Lower lobe of right lung (tissue), 2 donors: ENCODE measurements at places on chromosomes 1 and 21.
A peak's percentile ranks its signal among the peaks of the same experiment; 100 is the strongest.

DNA sequence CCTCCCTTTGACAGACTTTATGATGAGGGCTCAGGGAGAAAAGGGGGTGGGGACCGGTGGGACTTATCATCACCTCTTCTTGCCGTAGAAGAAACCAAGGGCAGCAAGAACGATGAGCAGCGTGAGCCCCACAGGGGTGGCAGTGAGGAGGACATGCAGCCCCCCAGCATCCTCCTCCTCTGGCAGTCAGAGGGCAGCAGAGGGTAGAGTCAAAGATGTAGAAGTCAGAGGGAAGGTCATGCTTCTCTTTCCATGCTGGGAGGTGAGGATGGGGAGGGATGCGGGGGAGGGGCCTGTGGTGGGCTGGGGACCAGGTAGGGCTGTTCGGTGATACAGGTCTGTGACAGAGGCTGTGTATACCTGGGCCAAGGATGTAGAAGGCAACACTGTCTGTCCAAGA, 14.8 kb downstream of the INSRR start:
- no peak for DNase-seq

- no peak for DNase-seq
These were observed 1.5 kb upstream of the PARP1 start for GRCh38 chr1:226409392-226409791.

DNA sequence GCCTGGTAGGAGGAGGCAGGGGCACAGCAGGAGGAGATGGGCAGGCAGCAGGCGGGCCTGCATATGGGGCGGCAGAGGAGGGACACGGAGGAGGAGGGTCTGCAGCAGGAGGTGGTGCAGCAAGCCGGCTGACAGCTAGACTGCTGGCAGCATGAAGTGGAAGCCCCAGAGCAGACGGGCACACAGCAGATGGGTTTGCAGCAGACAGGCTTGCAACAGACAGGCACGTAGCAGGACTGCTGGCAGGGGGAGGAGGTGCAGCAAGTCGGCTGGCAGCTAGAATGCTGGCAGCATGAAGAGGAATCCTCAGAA, 615 bp downstream of the KRTAP10-5 start:
- DNase-seq, result peak; percentile 12

DNA sequence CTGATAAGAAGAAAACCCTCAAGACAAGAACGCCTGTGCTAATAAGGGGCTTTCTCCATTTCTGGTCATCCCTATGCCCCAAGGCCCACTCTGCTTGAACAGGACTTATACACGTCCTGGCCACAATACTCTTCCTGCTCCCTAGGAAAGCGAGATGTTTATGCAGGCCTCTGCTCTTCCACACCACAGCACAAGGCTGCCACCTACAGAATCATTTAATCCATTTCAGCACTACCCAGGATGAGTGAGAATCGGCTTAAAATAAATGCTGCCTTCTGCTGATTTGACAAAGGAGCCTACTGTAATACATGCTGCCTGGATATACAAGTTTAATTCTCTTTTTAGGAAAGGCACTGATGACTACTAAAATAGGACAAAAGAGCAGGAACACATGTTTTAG, 29.4 kb downstream of the FRRS1 start:
- no peak for DNase-seq

DNA sequence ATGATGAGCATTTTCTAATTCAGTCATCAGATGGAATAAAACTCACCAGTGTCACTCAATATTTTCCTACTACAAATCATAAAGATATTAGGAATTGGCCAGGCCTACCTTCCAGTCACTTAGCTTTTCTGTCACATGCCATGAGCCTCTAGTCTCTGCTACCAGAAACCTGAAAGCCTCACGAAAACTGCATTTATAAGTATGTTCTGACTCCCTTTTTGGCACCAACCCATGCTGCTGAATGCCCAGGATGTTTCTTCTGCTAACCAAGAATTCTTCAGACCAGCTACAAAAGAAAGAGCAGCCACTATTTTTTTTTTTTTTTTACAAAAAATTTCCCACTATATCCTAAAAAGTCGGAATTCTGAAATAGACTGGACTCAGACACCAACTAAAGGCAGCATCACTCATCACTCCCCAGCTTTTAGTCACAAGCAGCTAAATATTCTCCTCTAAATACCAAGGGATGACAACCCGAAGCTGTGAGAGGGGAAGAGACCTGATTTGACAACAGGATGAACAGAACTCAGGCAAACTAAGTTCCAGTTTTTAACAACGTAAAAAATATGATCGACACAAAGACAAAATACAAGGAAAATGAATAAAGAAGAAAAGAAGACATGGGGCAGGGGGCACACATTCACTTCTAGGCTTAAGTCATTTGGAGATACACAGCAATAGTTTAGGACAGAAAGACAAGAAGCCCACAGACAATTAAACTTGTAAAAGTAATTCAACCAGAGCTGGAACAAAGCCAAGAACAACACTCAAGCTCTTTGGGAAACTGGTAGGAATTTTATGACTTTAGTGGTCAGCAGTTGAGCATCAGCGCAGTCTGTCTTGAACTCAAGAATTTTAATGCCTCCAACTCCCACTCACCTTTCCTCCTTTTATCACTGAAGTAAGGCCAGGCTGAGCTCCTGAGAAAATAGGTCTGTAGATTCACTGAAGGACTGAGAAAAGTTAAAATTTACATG, 1.7 kb downstream of the DCAF8 start:
- no peak for DNase-seq

DNA sequence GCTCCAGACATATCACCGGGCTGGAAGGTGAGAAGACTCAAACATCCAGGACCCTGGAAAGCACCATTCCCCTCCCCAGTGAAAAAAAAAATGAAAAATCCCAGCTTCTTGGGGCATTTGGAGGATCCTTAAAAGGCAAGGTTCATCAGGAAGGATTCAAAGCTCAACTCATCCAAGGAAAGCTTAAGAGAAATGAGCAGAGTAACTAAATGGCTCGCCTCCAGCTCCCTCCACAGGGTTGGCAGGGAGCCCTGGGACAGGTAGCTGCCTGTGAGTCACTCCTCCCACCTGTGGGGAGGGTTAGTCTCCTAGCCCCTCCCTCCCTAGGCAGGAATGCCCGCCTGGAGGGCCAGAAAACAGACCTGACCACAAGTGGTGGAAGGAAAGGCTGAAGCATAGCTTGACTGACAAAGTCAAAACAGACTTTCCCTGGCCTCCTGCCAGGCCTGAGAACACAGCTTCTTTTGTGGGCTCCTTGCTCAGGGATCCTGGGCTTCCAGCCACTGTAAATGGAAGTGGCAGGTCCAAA, 712 bp upstream of the LAMB3 start:
- peak; percentile 92 for DNase-seq

- DNase-seq, result no peak
These were observed 35.1 kb downstream of the MPZL1 start for GRCh38 chr1:167756730-167757405.

DNA sequence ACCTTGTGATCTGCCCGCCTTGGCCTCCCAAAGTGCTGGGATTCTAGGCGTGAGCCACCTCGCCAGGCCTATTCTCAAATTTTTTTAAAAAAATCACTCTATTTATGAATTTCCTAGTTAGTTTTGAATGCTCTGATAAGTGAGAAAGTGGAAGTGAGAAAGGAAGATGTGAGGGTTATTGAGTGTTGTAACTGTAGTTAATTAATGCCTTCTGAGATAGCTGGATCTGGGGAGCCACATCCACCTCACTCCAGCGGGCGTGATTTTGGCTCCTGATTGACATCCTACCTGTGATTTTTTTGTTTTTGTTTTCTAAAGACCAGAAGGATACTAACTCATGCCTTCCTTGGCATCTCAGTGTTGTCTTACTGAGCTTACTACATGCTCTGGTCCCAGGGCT, 65.6 kb downstream of the ST3GAL3 start:
- no peak for DNase-seq

DNA sequence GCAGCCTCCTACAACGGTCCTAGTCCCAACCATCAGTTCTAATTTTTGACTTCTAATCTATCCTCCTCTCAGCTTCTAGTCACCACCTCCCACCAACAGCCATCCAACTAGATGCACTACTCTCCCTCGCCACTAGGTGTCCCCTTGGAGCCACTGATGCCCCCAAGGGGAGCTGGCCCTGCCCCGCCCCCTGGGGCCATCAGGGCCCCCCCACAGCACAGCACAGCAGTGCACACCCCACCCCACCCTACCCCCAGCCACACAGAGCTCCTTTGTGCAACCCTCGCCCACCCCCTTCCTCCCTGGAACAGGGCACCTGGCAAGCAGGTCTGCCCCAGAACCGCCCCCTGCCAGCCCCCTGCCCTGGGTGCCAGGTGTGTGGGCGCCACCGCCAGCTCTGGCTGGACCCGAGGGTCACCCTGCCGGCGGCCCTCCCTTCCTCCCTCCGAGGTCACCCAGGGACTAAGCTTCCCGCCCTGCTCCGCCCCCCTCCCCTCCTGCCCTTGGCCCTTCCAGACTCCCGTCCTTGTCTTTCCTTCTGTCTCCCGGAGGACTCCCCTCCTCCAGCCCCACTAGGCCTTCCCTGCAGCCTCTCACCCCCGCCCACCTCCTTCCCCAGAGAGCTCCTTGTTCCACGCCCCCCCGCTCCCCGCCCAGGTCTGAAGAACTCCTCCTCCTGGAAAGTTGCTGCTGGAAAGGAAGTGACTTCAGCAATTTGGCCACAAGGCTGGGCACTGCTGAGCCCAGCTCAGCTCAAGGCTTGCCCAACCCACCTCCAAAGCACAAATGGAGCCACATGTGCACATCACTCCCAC, 47.0 kb downstream of the AHDC1 start:
- peak; percentile 95 for DNase-seq

DNA sequence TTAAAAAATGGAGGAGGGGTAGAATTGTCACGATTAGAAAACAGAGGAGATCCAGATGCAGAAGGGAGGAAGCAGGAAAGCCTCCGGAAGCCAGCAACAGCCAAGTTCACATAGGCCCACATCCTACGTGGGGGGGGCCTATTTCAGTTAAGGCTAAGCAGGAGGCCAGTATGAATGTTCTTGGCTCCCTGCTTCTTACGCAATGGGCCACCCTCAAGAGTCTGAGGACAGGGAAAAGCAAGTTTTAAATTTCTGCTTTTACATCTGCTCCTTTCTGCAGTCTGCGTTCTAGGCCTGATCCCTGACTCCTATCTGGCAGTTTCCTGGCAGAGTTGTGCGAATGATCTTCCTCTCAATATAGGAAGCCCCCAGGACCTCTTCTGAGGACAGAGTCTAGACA, 30.6 kb downstream of the RABIF start:
- no peak for DNase-seq

DNA sequence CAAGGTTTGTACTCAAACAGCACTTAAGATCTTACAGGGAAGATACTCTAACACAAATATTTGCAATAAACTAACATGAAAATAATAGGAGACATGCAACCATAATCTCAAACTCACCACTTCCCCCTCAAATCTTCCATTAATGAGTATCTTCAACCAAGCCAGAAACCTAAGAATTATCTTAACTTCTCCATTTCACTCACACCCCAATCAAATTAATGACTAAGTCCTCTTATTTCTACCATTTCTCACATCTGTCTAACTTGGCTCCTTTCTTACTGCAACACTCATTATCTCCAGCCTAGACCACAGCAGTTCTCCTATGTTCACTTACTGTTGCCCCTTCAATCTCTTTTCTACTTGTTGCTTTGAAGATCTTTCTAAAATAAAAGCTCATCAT, 10.4 kb downstream of the RBBP5 start:
- DNase-seq, result no peak

DNA sequence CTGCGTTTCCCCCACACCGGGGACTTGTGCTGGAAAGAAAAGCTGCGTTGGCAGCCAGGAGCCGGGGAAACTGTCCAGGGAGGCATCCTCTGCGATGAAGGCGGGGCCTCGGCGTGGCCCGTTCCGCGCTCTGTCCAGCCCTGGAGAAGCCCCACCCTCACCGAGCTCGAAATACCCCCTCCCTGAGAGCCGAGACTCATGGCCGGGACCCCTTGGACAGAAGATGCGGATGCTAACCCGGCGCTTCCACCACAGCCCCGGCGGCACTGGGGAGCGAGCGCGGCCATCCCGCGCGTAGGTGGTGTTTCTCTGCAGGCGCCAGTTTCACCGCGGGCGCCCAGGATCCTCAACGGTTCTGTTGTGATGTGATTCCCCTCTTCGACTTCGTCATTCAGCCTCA, 31.6 kb downstream of the PDE9A start:
- no peak for DNase-seq

DNA sequence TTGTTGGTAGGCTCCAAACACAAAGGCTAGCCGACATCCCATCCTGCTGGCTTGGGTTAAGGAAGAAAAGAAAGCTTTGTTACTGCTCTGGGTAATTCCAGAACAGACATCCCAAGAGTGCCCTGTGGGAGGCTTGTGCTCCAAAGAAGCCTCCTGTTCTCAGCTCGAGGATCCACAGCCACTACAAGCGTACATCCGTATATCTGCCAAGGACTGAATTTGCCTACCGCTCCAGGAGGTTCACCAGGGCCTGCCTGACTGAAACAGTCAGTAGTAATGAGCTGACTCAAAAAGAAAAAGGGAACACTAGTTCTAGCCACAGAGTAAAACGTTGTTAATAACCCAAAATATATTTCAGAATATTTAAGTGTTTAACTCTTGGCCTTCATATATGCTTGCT, 24.8 kb upstream of the MUTYH start:
- DNase-seq, result no peak

DNA sequence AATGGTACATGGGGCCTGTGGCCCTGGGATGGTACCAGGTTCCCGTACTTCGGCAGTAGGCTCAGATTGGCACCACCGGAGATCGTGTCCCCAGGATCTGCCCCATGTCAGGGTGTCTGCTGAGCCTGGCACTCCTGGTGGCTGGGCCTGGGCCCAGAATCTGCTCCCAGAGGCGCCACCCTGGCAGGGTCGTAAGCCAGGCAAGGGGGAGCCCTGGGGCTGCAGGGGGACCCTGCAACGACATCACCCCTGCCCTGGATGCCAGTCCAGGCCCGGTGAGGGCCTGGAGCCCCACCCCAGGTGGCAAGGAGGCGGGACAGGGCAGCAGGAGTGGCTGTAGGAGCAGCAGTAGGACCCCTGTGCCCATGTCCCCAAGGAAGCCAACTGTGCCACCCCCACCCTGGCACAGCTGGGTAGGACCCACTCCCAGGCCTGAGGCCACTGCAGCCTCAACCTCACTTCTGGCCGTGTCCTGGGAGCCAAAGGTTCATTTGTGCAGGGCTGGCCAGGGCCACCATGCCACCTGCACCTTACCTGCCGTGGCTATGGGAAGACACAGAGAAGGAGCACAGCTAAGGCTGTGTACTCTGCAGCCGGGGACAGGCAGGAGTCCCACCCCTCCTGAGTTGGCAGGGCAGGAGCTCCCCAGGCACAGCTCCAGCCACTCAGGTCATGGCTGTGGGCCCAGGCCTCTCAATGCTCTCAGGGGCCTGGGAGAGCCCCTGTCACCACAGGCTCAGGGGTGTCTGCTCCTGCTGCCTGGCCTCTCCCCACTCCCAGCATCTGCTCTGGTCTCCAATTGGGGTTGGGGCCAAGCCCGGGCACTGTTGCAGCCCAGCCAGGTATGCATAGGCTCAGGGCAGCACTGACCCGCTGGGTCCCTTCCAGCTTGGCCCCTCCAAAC, 141.7 kb downstream of the EIF4G3 start:
- peak; percentile 64 for DNase-seq
